ENCODE measurements at places on chromosomes 4 and X.

DNA sequence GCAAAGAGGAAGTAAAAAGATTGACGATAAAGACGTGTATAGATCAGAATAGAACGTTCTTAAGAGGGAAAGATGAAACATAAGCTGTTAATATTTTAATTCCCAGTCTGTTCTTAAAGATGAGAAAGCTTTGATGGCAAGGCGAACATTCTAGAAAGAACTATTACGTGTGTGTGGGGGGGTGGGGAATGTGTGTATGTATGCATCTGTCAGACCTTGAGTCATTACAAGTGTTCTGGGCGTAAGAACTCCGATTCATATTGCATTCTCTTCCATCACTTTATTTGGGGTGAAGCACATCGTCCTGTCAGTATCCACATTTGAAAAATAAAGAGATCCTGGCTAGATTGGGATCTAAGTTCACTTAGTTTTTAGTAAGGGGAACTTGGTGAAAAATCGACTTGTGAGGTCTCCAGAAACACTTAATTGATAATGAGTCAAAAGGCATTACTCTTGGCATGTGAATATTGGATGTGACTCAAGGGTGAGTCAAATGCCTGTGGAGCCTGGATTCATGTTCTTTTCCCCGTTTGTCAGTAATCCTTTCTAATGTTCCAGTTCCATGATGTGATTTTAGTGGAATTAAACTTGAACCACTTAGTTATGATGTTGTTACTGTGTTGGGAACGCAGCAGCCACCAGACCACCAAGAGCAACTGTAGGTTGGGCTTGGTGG is 3.1 kb downstream of the SMS start:
- peak; percentile 93 for DNase-seq

DNA sequence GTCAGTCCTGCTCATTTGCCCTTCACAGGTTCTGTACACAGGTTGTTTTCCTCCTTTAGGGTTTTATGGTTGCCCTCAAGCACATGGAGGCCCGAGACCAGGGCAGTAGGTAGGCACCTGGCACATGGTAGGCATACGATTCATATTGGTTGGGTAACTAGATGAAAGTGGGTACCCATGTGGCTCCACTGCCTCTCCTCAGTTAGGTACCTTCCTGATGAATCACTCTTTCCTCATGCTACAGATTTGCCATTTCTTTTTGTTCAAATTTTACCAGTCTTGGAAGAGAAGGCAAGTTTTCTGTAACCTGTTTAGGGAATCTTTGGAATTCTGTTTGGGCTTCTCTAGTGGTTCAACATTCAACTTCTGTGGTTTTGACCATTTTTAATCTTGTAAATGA is 121.3 kb downstream of the FHIP1A start:
- DNase-seq, result no peak

- DNase-seq, result no peak
These were observed 177.1 kb upstream of the TET2 start for GRCh38 chr4:104969394-104970082.

DNA sequence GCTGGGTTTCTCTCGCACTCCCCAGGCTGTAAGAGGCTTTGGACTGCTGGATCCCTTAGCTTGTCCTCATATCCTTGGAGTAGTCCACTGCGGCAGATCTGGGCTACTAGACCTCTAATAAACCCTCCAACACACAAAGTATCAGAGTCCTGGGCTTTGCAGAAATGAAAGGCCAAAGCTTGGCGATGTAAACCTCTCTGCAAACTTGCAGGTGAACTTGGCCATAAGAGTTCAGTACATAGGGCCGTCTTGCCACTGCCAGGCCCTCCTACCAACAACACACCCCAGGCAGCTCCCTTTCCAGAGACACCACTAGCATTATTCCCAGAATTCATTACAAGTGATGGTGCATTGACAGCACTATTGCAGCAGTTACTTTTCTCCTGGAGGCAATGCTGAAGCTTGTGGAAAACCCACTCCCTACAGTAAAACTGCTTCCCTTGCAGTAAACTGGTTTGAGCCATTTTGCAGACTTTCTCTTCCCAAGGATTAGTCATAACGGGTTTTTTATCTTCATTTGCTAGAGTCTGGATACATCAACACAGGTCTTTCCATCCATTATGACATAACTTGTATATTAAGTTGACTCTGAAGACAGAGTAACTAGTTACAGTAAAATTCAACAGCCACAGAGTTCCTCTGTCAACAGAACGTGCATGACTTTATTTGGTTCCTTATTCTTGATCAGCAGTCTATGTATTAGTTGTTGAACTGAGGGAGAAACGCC is 2.4 kb downstream of the ANKRD50 start:
- no peak for DNase-seq

DNA sequence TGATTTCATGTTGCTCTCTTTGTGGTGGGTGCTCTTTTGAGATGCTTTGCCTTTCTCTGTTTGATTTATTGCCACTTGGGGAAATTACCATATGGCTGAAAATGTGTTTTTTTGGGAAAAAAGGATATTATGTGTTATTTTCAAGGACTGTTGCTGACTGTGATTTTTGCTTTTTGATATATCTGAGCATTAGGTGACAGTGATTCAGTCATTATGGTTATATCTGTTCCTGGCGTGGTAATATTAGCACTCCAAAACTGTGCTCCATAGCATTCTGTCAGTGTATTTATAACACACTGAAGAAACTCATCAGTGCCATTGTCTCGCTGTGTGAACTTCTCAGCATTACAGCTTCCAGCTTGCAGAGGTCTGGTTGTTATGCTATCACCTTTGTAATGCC is 73.8 kb downstream of the PHEX start:
- no peak for DNase-seq

- DNase-seq, result peak; percentile 34
These were observed 7.1 kb downstream of the NHSL2 start for GRCh38 chrX:71917621-71918343.

DNA sequence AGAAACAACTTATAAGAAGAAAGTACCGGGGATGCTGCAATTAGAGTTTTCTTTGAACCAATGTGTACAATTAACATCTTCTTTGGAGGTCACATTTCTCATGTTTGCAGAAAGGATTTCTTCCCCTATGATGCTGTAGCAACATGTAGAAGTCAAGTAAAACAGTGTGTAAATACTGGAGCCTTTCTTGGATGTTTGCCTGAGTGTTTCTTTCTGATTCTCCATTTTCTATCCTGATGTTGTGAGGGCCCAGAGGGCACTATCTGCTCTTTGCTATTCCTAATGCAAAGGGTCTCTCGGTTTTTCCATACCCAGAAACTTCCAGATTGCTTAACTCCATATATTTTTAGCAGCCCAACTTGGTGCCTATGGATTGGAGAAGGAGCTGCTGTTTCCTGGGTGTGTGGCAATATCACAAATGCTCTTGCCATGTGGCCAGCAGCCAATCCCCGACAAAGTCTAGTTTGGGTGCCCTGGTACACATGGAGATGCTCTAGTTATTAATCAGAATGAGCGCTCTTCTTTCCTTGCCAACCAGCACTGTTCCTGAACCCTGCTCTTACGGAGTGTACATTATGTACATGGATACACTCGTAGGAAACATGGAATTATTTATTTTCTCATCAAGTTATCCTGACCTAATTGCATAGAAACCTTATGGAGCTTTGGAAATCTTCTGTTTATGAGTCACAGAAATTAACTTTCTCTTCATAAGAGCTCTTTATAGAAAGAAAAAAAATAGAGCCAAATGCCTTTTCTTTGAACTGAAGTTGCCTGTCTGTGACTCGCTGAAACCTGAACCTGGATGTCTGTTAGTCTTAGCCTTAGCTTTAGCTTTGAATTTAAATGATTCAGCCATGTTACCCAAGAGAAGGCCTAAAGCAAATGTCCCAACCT is 67.0 kb upstream of the GPC4 start:
- peak; percentile 57 for DNase-seq

GRCh38 chr4:165079476-165079875 is 25.8 kb downstream of the TRIM75 start:
- DNase-seq, result no peak

Measured in fibroblast of skin of scalp (primary cell).